WERI-Rb-1 (cell line): ENCODE measurements at places on chromosomes 11 and 22.

DNA sequence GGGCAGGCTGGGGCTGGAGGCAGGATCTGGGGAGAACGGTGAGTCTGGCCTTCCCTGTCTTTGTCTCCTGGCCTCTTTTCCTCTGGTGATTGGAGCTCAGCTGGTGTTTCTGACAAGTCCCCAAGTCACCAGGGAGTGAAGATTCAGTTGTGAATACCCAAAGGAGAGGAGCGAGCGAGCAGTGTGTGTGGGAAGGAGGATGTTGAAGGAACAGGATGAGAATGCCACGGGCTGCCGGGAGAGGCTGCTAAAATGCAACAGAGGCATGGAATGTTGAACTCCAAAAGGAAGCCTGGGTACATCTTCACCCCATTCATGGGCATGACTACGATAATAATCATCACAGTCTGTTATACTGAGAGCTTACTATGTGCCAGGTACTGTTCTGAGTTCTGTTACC lies 163.3 kb downstream of the CEP164 start:
- no peak for DNase-seq

DNA sequence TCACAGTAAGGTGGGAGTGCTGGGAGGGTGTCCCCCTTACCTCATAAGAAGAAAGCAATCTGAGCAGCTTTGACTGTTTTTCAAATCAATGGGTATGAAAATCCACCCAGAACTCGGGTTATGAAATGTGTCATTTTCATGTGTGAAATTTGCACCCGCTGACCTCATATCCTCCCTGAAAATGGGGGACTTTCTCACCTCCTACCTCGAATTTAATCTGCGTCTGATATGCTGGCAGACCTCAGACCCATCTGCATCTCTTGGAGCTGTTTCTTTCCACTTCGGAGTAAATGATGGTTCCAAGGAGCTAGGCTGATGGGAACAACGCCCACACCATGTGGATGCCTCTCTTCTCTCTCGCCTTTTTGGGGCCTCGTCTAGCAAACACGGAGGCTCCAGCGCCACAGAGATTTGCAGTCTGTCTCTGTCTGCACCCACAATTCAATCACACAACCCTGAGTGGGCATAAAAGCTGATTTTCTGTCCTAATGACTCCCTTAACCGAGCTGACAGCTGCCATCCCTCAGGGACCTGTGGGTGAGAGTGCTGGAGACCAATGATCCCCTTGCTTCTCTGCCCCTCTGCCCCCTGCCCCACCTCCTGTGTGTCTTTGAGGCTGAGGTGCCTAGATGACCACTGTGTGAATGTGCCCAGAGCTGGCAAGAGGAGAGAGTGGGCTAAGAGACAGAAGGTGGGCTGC lies 71.0 kb downstream of the TRIM29 start:
- DNase-seq, result no peak

GRCh38 chr11:115929618-115930129 lies 425.5 kb upstream of the CADM1 start:
- no peak for DNase-seq

DNA sequence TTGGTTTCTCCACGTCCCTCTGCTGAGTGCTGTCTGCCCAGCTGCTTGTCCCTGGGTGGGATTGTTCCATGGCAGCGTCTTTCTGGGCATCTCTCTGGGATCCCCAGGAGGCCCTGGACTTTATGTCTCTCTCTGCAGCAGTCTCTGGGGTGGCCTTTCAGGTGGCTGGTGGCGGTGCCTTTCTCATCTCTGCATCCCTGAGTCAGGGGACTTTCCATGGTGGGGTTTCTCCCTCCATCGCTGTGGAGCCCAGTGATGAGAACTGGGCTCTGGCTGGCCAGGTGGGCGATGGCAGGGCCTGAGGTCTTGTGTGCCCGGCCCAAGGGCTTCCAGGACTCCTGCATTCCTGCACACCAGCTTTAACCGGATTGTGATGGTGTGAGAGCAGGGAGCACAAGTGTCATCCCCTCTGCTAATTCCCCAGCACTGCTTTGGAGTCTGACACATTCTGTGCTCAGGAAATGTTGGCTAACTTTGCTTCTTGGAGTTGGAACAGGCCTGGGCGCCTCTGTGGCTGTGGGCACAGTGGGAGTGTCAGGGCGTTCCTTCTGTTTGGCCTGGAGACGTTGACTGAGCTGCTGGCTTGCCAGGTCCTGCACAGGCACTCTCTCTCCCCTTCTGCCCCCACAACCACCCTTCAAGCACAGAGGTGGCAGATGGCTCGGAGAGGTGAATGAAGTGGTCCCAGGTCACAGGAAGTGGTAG lies 27.9 kb downstream of the FAM83F start:
- no peak for DNase-seq

DNA sequence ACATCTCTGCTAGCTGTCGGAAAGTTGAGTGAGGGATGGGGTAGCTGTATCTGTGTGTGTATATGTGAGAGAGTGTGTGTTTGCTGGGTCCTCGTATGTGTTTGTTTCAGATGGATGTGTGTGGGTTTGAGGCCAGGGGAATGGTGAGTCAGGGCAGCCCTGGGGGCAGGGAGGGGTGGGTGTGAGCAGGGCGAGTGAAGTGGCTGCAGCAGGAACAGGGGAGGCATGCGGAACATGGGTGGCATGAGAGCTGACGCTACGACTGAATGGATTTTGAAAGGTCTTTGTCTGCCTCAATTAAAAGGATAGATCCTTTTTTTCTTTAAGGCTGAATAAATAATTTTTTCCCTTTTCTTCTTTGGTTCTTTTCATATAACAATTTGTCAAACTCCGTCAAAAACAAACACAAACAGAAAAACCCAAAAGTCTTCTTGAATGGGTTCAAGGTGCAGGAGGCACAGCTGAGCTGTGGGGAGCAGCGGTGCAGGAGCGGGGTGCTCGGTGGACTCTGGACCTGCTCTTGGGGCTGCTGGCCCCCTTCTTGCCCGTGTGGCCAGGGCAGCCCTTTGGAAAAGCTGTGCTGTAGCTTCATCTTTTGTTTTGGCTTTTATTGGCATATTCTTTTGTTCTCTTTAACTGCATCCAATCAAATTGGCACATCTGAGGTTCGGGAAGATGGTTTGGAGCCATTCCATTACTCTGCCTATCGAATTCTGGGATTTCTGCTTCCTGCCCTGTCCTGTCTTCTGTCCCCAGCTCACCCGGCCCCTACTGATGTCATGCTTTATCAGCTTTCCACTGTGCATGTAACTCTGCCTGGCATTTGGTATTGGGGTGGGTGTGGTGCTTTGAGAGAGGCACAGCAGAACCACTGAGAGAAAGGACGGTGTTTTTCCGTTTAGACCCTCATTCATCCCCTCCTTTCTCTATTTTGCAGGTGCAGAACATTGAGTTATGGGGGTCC lies 80.1 kb downstream of the ADAMTS15 start:
- no peak for DNase-seq

- no peak for DNase-seq
Measured at GRCh38 chr11:81267246-81267645, 1466.4 kb downstream of the FAM181B start.

- no peak for DNase-seq
Measured at GRCh38 chr11:45384711-45385241, 98.6 kb upstream of the SYT13 start.

GRCh38 chr11:65586676-65587075 lies 8.9 kb downstream of the KCNK7 start:
- peak; percentile 81 for DNase-seq

DNA sequence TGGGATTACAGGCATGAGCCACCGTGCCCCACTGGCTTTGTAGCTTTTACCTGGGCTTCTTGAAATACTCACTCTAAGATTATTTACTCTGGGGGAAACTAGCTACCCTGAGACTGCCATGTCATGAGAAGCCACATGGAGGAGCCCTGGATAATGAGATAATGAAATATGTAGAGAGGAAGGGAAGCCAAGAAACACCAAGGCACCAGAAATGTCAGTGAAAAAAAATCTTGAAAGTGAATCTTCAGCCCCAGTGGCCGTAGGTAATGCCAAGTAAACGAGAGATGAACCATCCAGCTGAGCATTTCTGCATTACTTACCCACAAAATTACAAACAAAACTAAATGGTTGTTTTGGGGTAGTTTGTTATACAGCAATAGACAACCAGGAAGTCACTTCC lies 125.6 kb downstream of the APIP start:
- peak; percentile 22 for DNase-seq

- DNase-seq, result no peak
Measured at GRCh38 chr22:22703715-22704114, 59.3 kb downstream of the GGTLC2 start.

DNA sequence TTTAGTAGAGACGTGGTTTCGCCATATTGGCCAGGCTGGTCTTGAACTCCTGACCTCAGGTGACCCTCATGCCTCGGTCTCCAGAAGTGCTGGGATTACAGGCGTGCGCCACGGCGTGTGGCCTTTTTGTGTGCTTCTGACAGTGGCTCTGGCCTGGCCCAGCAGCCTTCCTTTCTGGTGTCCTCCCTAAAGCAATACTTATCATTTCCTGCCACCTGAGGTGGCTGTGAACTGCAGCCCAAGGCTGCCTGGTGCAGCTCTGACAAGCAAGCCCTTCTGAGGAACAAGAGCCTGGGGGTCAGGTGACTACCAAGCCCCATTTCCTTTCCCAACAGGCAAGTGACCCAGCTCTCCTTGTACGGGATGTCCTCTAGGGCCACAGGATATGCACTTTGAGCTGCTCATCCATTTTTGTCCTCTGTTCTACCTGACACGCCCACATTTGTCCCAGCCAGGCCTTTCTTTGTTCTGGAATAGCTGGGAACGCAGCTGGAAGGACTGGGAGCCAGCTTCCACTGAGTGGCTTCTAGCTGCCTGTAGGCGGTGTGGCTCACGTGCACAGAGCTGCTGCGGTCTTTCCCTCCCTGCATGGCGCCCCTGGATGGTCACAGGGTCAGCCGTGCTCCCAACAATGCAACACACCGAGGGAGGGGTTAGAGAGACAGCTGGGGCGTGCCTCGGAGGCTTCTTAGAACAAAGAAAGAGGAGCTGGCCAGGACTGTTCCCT lies 12.3 kb upstream of the BID start:
- peak; percentile 58 for DNase-seq

GRCh38 chr11:116696381-116696941 lies 76.3 kb downstream of the BUD13 start:
- DNase-seq, result no peak

- no peak for DNase-seq
Measured at GRCh38 chr11:134802116-134802515, 390.1 kb upstream of the B3GAT1 start.

- no peak for DNase-seq
Measured at GRCh38 chr22:46373159-46373558, 37.6 kb downstream of the TRMU start.

- no peak for DNase-seq
Measured at GRCh38 chr11:83060965-83061364, 10.7 kb downstream of the RAB30 start.

- no peak for DNase-seq
Measured at GRCh38 chr22:23915290-23915689, 21.1 kb downstream of the MIF start.

GRCh38 chr11:27926981-27927481 lies 180.9 kb downstream of the KIF18A start:
- DNase-seq, result peak; percentile 11

- DNase-seq, result peak; percentile 79
Measured at GRCh38 chr22:24189249-24190158, 8.2 kb downstream of the SUSD2 start.

- DNase-seq, result no peak
Measured at GRCh38 chr11:12889243-12889642, 119.9 kb upstream of the RASSF10 start.

DNA sequence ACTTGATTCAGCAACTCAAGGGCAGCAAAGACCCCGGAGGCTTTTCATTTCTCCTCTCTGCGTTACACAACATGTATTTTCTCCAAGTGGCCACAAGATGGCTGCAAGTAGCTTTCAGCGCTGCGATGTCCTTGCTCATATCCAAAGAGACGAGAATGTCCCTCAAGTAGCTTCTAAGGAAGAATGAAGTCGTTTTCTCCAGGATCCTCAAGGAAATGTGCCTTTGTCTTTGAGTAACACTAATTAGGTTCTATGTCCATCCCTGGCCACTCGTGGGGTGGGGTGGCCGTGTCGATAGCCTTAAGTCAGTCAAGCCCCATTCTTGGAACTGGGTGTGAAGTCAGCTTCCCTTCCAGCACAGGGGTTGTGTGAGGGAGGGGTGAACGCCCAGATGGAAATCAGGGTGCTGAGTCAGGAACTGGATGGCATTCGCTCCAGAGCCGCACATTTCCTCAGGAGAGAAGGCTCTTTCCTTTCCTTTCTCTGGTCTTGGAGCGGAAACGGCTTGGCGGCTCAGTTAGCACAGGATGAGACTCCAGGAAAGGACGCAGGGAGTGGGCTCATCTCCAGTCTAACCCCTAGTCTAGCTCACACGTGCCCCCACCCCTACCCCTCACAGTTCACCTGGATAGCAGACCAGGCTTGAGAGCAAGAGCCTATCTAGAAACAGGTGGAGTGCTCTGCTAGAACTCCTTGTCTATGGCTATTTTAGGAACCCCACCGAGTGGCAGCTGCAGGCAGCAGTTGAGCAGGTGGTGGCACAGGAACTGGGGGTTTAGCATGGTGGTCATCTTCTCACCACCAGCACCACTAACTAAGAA lies 44.3 kb downstream of the NNMT start:
- peak; percentile 42 for DNase-seq

GRCh38 chr11:78070621-78071020 lies 7.0 kb downstream of the THRSP start:
- no peak for DNase-seq

DNA sequence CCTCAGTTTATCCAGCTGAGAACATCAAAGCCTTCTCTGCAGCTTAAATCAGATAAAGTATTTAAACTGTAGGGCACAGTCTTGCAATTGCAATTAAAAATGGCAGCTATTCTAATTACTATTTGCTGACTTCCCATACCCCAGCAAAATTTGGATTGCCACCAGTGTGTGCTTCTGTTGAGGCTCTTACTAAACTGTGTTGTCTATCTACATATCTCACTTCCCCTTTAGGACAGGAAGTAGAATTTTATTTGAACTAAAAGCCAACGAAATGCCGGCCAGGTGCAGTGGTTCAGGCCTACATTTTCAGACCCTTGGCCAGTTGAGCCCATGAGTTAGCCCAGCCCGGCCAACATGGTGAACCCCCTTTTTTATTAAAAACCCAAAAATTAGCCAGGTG lies 7.1 kb downstream of the SAA4 start:
- no peak for DNase-seq

DNA sequence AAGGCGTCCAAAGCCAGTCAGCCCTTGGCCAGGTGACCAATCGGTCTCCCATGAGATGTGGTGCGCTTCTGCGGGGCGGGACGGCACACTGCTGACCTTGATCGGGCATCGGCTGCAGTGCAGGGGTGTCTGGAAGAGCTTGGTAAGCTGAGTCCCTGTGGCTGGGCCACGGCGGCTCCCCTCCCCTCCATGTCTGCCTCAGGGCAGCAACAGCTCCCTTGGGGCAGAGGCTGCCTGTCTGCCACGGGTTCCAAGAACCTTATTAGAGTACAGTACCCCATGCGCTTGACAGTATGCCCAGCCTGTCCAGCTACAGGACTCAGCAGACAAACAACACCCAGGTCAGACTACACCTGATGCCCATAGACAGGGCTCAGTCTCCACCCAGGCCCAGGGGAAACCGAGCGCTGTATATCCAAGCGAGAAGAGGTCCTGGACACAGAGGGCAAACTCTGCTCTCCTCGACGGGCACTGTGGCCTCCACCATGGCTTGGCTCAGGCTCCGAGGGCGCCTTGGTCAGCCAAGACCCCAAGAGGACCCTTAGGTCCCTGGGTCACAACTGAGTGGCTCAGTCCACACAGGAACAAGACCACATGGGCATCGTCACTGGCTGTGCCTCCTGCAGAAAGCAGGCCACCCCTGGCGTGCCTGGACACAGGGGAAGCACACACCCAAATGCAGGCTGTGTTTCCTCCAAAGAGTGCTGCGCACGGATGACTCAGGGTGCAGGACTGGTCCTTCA lies 18.9 kb downstream of the TSPAN32 start:
- DNase-seq, result no peak
